Sciatic nerve (tissue), 2 donors: ENCODE measurements at places on chromosomes 4 and X.

- no peak for DNase-seq
Measured at GRCh38 chrX:7218321-7219152, 70.6 kb upstream of the PUDP start.

DNA sequence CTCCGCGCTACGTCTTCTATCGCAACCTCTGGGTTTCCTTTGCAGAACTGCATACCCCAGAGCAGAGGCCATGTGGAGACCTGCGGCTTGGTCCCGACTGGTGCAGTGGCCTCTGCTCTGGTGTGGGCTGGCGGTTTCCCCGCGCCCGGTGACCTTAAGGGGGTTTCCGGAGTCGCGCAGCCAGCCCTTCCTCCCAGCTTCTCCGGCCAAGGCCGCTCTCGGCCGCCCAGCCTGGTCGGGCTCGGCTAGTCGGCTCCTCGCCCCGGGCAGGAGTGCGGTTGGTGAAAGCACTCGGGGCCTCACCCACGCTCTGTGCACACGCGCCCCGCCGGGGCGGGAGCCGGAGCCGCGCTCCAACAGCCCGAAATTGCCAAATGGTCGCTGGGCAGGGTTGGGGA, 84.9 kb downstream of the BCOR start:
- DNase-seq: peak; percentile 76

- no peak for DNase-seq
Measured at GRCh38 chr4:176967586-176967985, 174.9 kb upstream of the VEGFC start.

DNA sequence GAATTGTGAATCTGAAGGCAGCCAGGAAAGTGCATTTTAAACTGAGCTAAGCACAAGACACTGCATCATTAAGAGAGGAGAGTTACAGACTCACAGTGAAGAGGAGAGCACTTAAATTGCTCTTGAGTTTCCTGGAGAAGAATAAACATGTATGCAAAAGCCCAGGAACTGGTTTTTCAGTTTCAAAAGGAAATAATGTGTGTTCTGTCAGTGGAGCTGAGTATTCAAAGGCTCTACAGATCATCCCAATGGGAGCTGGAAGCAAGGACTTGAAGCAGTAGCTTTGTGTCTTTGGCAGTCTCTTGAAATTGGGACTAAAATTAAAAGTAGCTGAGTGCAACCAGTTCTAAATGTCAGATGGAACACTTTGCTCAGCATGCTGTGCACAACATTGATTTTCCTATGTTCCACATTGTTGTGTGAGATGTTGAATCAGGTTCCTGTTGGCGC, 147.5 kb upstream of the ANK2 start:
- no peak for DNase-seq
